Progenitor cell of endocrine pancreas (in vitro differentiated cells): ENCODE measurements at places on chromosomes 12 and 14.

DNA sequence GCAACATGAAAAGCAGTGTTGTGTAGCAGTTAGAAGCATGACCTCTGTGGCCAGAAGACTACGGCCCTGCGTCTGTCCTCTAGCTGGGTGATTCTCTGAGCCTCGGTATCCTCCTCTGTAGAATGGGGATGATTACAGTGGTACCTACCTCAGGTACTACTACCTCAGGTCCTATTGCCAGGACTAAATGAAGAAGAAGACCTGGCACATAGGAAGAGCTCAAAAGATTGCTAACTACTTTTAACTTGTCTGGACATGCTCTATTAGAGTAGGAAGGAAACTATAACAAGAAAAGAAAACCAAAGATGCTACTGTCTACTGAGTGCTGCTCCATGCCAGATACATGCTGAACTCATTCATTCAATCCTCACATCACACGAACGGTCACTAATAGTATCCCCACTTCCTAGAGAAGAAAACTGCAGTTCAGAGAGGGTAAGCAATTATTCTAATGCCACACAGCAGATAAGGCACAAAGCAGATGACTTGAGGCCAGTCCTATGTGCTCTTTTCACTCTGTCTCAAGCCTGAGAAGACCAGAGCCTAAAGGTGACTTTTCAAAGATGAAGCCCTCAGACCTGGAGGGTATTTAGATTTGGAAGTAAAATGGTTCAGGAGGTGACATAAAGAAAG, 108.1 kb upstream of the HIF1A start:
- no peak overlapping the region for H3K4me3 ChIP-seq
- no peak for DNase-seq
- H3K4me1 ChIP-seq = peaks cover 21% of the 10 kb centered on the region
- H3K36me3 ChIP-seq = no peaks in the 10 kb centered on the region
- H3K27ac ChIP-seq = peak overlapping the region; percentile 1

DNA sequence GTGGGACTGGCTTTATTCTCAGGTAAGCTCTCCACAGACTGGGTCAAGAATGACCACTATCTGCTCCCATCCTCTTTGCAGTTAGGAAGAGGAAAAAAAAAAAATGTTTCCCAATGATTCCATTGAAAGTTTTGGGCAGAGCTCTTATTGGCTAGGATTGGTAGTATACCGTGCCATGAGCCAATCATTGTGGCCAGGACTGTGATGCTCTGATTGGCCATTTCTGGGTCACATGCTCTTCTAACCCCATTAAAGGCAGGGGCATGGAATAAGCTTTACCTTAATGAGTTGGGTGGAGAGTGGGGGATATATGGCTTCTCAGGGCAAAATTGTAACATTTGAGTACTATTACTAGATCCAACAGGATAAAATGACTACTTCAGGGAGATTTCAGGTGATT, 49.4 kb upstream of the WSCD2 start:
- H3K27me3 ChIP-seq = peaks cover 20% of the 10 kb centered on the region
- no peaks in the 10 kb centered on the region for H3K4me1 ChIP-seq
- H3K27ac ChIP-seq = no peak overlapping the region
- no peak overlapping the region for H3K4me3 ChIP-seq

GRCh38 chr12:6887460-6887859, 14.4 kb upstream of the SPSB2 start:
- H3K4me1 ChIP-seq = peaks cover 34% of the 10 kb centered on the region
- peak overlapping the region; percentile 100 for H3K27ac ChIP-seq
- DNase-seq = no peak

DNA sequence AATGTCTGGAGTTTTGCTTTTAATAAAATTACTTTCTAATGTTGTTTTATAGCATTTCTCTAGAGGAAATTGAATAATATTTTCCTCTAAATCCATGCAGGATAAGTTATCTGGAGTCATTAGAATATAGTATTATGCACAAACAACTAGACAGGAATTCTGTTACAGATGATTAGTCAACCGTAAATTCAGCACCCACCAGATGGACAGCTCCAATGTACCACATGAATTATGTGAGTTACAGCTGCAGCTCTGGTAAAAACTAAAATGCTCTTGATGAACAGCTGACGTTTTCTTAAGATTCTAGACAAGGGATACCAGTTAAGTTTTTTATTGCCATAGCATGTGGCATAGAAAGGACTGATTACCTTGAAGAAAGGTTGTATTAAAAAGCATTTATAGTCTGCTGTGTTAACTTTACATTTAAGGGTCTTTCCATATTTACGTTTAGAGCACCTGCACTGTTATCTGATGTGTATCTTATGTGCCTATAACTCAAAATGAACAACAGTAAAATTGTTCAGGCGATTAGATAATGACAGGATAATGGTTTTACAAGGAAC, 321.4 kb upstream of the LRFN5 start:
- no peaks in the 10 kb centered on the region for H3K27me3 ChIP-seq
- no peaks in the 10 kb centered on the region for H3K4me1 ChIP-seq
- peak; percentile 35 for DNase-seq
- no peak overlapping the region for H3K27ac ChIP-seq
